NCI-H526 (cell line): ENCODE measurements at places on chromosomes 11 and 22.

DNA sequence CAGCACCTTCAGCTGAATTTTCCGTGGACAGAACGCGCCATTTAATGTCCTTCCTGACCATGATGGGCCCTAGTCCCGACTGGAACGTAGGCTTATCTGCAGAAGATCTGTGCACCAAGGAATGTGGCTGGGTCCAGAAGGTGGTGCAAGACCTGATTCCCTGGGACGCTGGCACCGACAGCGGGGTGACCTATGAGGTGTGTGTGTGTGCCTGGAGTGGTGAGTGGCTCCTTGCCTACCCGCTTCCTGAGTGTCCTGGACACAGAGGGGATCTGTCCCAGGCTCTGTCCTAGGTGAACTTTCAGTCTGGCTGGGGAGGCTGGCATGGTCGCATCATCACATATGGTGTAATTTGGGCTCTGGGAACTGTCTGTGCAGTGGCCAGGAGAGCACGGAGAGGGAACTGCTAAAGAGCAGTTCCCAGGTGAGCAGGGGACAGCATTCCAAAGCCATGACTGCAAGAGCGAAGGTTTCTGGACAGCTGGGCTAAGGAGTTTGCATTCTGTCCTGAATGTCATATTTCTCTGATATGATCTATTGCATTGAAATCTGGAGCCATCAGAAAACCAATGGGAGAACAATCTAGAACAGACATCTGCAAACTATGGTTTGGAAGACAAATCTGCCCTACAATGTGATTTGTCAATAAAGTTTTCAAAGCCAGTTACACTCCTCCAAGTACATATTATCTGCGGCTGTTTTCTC lies 104.3 kb downstream of the RRAS2 start:
- no peak for DNase-seq

DNA sequence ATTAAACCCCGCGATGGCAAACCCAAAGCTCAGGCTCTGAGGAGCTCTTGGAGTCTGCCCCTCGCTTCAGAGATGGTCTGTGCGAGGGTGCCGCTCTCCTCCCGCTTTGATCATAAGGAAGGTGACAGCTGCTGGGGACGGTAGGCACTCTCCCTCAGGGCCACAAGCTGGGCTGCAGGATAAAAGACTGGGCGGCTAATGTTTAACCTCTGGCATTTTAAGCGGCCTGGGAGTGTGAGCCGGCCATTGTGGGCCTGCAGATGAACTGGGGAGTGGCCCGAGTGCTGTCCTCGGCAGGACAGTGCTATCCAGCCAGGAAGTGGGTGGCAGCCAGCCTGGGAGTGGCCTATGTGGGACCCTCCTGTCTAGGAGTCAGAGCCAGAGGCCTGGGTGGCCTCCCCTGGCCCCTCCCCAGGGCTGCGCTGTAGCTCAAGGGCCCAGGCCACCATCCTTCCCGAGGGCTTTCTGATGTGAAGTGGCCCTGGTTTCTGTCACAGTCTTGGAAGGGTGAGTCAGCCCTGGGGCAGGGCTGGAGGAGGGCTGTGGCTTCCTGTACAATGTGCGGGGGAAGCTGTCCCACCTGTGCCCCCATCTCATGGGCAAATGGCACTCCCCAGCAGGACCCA lies 58.7 kb upstream of the PRODH start:
- DNase-seq = no peak

GRCh38 chr11:22161489-22161888 lies 31.4 kb upstream of the ANO5 start:
- DNase-seq = no peak

GRCh38 chr22:31150615-31151014 lies 9.4 kb upstream of the RNF185 start:
- no peak for DNase-seq

DNA sequence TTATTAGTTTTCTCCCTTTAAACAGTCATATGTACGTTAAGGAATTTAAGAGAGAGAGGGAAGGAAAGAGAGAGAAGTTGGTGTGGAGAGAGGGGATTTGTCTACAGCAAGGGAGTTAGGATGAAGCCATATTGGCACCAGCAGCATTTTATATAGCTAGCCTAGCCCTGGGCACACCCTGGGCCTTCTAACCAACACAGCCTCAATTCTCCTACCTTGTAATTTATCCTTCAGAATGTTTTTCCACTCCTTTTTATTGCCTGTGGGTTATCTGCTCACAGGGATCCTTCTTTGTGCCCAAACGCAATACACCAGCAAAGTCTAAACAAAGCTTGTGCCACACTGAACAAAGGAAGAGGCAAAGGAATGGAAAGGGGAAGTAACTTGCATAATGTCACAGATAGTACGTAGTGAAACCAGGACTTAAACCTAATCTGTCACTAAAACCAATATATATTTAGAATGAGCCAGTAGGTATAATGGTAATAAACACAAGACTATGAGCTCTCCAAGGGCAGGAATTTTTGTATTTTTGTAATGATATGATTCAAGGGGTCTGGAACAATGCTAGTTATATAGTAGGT lies 613.8 kb upstream of the TENM4 start:
- DNase-seq = no peak

DNA sequence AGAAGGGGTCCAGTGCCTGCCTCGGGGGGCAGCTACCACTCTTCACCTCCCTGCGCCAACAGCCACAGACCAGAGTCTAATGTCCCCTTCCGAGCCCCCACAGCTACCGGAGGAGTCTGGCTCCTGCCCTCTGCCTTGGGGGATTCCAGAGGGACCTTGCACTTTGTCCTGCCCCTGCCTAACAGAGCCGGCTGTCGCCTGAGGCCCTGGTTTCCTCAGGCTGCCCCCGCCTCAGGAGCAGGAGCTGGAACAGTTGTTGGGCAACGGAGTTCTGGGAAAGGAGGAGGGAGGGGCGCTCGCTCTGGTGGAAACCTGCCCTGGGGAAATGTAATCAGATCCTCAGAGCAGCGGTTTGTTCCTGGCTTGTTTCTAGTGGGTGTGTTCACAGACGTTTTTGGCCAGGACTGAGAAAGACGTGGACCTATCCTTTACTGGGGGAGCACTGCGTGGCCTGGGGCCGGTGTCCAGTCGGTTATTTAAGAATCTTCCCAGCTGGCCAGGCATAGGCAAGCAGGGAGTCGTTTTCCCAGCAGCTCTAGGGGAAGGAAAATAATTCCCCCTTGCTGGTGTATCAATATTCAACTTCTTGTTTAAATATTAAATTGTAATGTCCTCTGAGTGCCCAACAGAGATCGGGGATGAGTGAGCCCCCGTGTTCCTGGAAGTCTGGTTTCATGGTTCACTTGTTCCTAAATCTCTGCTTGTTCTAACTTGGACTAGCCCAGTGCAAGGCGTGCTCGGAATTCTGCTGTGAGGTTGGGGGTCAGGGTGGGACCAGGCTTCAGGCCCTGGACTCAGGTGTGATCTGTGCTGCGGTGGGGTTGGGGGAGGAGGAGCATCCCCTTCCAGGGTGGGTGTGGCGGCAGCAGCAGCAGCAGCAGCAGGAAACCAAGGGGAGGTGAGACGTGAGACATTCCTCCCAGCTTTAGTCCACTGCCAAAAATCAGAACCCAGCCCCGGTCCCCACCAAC lies 32.1 kb downstream of the A4GALT start:
- DNase-seq = peak; percentile 61

DNA sequence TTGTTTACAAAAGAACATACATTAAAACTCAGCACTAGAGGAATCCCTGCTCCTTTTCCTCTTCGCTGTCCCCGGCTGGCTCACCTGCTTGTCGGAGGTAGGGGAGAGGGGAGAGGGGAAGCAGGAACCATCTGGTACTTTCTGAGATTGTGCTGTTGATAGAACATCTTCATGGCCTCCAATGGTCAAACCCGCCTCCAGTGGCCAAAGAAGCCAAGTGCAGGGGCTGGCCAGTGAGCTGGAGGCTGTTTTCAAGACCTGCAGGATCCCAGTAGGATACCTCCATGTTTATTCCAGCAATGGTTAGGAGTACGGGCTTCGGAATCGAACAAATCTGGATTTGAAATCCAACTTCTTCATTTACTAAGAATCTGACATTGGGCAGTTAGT lies 92.6 kb downstream of the PKNOX2 start:
- no peak for DNase-seq

- DNase-seq = no peak
These were observed at the start of gene LRRC4C for GRCh38 chr11:41459465-41460401. TSS of gene LRRC4C (minus strand) at chr11:41459652.

DNA sequence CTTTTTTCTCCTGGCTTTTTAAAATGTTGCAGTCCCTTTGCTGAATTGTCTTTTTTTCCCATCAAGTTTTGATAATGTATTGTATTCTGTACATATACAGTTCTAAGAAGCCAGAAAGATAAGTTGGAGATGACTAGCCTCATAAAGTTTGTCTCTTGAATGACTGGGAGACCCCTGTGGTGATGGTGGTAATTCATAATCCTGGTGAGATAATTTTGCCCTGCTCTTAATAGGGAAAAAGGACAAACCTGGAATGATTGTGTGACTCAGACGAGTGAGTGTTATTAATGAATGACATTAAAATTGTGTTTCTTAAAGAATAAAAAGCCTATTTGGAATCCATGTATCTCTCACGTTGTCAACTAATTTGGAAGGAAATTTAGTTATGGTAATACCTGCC lies 1.2 kb downstream of the HIKESHI start:
- no peak for DNase-seq

- no peak for DNase-seq
These were observed 25.2 kb downstream of the CWC15 start for GRCh38 chr11:94948070-94948617.

DNA sequence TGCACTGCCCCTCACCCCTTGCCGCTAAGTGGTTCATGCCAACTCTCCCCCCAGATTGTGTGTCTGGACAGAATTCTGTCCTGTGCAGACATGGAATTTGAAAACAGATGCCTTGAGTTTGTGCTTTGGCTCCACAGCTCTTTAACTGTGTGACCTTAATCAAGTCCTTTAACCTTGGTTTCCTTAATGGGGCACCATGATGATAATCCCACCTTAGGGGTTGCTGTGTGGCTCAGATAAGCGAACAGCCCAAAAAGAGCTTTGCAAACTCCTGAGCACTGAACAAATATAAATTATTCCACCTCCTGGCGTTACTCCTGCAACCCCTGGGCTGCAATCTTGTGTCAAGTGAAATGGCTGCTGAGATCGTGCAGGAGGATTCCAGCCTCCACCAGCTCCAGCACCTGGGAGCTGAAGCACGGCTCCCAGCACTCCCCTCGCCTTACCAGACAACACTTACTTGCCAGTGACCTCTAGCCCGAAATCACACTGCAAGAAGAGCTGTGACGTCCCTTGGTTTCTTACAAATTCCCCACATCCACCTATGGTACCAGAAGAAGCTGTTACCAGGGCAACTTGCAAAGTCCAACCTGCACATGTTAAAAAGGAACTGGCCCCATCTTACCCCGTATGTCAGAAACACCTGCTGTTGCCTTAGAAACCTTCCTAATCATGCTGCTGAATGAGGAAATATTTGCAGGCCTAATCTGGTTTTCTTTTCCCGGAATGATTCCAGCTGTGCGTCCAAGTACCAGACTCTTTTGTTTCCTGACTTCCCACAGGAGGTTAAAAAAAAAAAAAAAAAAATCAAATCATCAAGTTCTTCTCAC lies 13.2 kb downstream of the VPS37C start:
- DNase-seq = no peak

GRCh38 chr22:46951973-46952372 lies 189.5 kb downstream of the TBC1D22A start:
- no peak for DNase-seq

- DNase-seq = no peak
These were observed 65.9 kb upstream of the HMGXB4 start for GRCh38 chr22:35191412-35191811.

DNA sequence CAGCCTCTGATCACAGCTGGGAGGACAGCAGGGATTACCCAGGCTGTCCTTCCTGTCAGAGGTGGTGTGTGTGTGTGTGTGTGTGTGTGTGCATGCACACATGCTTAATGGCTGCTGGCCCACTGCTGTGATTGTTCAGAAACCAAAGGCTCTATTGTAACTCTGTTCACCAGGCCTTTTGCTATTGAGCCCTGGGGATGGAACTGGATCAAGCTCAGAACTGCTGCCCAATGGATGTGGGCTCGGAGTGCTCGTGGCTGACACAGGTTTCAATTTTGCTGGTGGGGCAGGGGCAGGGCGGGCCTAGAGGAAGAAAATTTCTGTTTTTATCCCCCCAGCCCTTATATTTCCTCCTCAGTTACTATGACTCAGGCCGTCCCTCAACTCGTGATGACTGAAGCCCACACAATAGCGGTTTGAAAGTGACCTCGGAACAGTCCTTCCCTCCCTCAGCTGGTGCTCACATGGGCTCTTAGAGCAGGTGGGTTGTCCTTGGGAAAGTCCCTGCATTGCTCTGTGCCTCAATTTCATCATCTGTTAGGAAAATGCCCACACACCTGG lies 359.3 kb downstream of the TENM4 start:
- no peak for DNase-seq

DNA sequence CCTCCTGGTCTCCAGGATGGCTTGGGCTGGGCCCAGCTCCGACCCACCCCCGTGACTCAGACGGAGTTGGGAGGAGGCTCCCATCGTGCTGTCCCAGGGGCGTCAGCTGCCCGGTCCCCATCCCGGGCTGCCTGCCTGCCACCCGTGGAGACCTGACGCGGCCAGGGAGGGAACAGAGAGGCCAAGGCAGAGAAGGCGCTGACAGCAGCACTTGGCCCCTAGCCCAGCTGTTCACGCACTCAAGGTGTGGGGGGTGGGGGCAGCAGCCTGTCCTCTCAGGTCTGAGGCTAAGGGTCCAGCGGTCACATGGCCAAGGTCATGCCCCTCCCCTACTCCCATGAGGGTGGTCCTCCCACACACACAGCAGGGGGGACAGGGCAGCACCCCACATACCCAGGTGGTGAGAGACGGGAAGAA lies 48.6 kb downstream of the ELFN2 start:
- DNase-seq = no peak

- no peak for DNase-seq
These were observed 77.5 kb upstream of the SEPTIN5 start for GRCh38 chr22:19636696-19637407.

DNA sequence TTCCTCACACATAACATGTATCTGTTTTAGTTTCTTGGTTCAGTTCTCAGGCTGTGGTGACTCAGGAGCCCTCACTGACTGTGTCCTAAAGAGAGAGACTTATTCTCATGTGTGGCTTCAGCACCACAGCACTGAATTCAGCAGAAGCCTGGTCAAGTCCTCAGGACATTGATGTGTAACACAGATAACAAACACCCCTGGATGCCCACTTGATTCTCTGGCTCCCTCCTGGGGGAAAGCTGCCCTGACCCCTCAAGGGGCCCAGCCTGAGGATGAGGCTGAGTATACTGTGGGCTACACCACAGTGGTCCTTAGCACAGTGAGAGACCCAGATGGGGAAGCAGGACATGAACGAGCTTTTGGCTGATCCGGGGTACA lies 87.2 kb upstream of the VPREB1 start:
- no peak for DNase-seq

- DNase-seq = no peak
These were observed 663.5 kb downstream of the BRD1 start for GRCh38 chr22:49163960-49164690.

GRCh38 chr11:69357458-69358397 lies 63.8 kb downstream of the MYEOV start:
- no peak for DNase-seq
